ENCODE measurements at places on chromosomes 5 and 9.

GRCh38 chr9:117907420-117907819 is 203.2 kb downstream of the TLR4 start:
- H3K27me3 ChIP-seq = no peaks in the 10 kb centered on the region
- no peak overlapping the region for H3K27ac ChIP-seq
- H3K4me1 ChIP-seq = no peaks in the 10 kb centered on the region
- no peaks in the 10 kb centered on the region for H3K36me3 ChIP-seq
- no peak for DNase-seq

DNA sequence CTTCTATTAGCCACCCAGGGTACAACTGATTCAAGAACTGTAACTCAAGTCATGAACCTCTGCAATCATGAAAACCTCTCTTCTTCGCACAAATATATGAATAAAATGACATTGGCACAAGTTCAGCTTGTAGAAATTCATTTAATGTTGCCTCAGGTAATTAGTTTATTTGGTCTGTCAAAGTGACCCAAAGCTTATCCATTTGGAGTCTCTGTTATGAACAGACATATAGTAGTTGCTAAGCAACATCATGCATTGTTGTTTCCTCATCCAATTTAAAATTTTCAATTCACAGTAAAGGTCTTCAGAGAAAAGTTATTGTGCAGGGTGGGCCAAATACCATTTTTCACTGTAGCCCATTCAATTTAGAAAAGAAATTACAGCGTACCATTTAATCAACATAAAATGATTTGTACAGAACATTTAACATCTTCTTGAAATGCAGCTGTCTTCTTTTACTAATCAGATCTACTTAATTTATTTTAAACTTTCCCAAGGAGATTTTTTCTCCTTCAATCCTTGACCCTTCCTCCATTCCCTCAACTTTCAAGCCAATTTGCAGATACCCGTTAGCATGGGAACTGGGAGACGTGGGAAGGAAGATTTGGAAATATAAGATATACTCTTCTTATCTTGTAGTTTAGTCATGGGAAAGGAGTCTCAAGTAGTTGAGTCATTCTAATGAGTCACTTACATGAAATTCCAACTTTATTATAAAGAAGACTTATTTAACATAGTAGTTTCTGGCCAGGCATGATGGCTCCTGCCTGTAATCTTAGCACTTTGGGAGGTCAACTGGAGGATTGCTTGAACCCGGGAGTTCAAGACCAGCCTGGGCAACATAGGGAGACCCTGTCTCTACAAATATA is 231.3 kb downstream of the ATPSCKMT start:
- H3K4me3 ChIP-seq = no peak overlapping the region
- H3K27ac ChIP-seq = no peak overlapping the region
- no peaks in the 10 kb centered on the region for H3K36me3 ChIP-seq
- H3K27me3 ChIP-seq = no peaks in the 10 kb centered on the region
- no peak for DNase-seq
- no peaks in the 10 kb centered on the region for H3K4me1 ChIP-seq

GRCh38 chr9:98861781-98862504 is 54.5 kb downstream of the GALNT12 start:
- no peaks in the 10 kb centered on the region for H3K27me3 ChIP-seq
- H3K27ac ChIP-seq = no peak overlapping the region
- no peak overlapping the region for H3K4me3 ChIP-seq
- no peaks in the 10 kb centered on the region for H3K36me3 ChIP-seq

DNA sequence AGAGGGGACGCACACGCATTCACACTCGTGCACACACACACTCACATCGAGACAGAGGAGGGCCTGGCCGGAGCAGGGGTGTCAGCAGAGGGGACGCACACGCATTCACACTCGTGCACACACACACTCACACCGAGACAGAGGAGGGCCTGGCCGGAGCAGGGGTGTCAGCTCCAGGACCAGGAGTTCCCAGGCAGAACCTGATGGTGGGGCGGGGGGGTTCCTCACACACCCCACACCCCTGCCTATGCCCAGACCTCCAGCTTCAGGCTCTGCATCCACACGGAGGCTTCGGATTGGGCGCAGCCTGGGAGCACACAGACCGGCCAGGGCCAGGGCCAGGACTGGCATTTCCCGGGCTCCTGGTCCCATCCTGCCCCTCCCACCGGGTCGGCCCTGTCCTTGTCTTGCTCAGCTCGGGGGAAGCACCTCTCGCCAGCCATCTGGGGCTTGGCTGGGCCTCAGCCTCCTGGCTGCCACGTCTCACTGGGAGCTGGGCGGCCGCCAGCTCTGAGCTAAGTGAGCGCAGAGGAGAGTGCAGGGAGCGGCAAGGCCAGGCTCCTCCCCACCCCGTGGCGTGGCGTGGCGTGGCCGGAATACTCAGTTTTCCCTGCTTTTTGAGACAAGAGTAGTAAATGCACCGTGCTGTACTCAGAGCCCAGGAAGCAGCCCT is 31.3 kb downstream of the ADAMTS2 start:
- H3K4me1 ChIP-seq = no peaks in the 10 kb centered on the region
- H3K27ac ChIP-seq = no peak overlapping the region
- no peaks in the 10 kb centered on the region for H3K27me3 ChIP-seq
- H3K4me3 ChIP-seq = no peak overlapping the region
- no peak for DNase-seq

All from CD8-positive, alpha-beta memory T cell (primary cell).